ENCODE measurements at places on chromosomes 1 and 21. TPM values are rescaled to one million over a fixed set of nuclear protein-coding genes. Genes with fewer than 3 reads are reported as not detected.

DNA sequence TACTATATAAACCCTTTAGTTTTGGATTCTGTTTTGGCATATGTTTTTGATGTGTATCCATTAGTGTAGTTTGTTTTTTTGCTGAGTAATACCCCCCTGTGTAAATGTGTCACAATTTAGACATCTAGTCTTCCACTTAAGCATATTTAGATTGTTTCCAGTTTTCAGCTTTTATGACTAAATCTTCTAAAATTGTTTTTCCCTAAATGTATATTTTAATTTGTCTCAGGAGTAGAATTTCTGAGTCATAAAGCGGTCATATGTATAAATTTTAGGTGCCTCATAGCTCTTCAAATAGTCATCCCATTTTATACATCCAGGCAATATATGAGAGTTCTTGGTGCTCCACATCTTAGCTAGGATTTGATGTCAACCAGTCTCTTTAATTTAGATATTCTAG, 1348.0 kb downstream of the MRPL39 start:
- DNase-seq, result no peak
- no peak overlapping the region for H3K4me3 ChIP-seq
- no peaks in the 10 kb centered on the region for H3K4me1 ChIP-seq
- H3K27me3 ChIP-seq, result no peaks in the 10 kb centered on the region
- H3K27ac ChIP-seq, result no peak overlapping the region

GRCh38 chr1:154431586-154432373, 26.6 kb downstream of the IL6R start:
- no peak overlapping the region for H3K4me3 ChIP-seq
- DNase-seq, result no peak
- no peaks in the 10 kb centered on the region for H3K27me3 ChIP-seq
- H3K36me3 ChIP-seq, result peaks cover 84% of the 10 kb centered on the region
- no peak overlapping the region for H3K27ac ChIP-seq
- peaks cover 17% of the 10 kb centered on the region for H3K4me1 ChIP-seq

DNA sequence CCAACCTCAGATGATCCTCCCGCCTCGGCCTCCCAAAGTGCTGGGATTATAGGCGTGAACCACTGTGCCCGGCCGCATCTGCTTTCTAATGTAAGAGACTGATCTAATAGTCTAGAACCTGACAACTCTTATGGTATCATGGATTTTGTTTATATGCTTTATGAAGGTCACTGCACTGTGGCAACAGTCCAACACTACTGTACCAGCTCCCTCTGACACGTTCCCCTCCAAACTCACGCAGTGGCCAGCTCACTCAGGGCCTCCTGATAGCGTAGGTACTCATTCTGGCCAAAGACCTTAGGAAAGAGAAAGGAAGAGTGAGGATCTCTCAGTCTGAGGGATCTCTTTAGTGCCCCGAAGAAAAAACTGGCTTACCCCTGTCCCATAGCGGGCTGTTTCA, 6.0 kb upstream of the CFAP141 start:
- peaks cover 67% of the 10 kb centered on the region for H3K36me3 ChIP-seq
- H3K4me1 ChIP-seq, result no peaks in the 10 kb centered on the region
- H3K27ac ChIP-seq, result no peak overlapping the region
- DNase-seq, result no peak

GRCh38 chr1:58361134-58361533, 185.4 kb downstream of the OMA1 start:
- H3K27ac ChIP-seq, result no peak overlapping the region
- no peaks in the 10 kb centered on the region for H3K27me3 ChIP-seq
- DNase-seq, result no peak

- no peak for DNase-seq
- H3K4me3 ChIP-seq, result no peak overlapping the region
- H3K36me3 ChIP-seq, result no peaks in the 10 kb centered on the region
- H3K4me1 ChIP-seq, result no peaks in the 10 kb centered on the region
- H3K27me3 ChIP-seq, result no peaks in the 10 kb centered on the region
Measured at GRCh38 chr1:41640141-41640751, 155.8 kb upstream of the EDN2 start.

- H3K4me3 ChIP-seq, result no peak overlapping the region
- no peaks in the 10 kb centered on the region for H3K36me3 ChIP-seq
- no peaks in the 10 kb centered on the region for H3K27me3 ChIP-seq
- H3K27ac ChIP-seq, result no peak overlapping the region
Measured at GRCh38 chr1:29893046-29893723, 656.9 kb downstream of the PTPRU start.

The CRABP2 gene
- not detected for total RNA-seq

The SLC6A9 gene
- 0.79 TPM for total RNA-seq

The CPLANE2 gene
- total RNA-seq, result 4.2 TPM

The SLC6A17 gene
- total RNA-seq, result not detected

All from right lobe of liver (tissue), 6 donors.